ENCODE measurements at places on chromosomes 6 and 20.

DNA sequence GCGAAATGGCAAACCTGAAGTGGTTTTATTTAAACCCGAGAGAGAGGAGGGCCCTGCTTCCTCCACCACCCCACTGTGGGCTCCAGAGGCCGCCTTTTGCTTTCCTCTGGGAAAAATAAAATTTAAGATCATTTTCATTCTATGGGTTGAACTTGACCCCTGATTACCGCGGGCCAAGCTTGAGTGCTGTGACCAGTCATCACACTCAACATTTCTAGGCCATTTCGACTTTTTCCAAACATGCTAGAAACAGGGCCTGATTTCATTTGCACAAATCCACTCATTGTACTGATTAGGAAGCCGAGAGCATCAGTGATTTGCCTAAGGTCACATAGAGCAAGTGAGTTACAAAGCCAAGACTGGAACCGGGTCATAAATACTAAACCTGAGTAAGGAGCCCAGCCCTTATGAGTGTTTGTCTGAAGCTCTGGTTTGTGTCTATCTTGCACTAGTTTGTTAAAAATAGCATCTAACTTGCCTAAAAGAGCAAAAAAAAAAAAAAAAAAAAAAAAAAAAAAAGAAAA is 179.7 kb downstream of the DLL1 start:
- no peak for DNase-seq

GRCh38 chr6:143099647-143100046 is 39.0 kb downstream of the AIG1 start:
- DNase-seq = peak; percentile 83

DNA sequence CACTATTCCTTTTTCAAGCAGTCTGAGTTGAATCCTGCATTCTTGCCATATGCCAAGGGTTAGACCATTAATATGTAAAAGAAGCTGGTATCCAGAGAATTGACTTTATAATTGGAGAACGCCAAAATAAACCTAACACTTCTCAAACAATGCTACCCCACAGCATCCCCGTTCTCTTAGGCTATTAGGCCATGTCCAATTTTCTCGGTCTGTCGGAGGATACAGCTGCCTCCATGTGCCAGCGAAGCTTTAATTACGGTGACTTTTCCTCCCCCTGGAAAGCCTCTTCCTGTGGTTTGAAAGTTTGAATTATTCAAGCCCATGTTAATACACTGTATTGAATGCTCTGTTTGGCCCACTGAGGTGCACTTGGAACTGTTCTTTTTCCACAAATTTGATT is 60.5 kb downstream of the HS3ST5 start:
- DNase-seq = no peak

DNA sequence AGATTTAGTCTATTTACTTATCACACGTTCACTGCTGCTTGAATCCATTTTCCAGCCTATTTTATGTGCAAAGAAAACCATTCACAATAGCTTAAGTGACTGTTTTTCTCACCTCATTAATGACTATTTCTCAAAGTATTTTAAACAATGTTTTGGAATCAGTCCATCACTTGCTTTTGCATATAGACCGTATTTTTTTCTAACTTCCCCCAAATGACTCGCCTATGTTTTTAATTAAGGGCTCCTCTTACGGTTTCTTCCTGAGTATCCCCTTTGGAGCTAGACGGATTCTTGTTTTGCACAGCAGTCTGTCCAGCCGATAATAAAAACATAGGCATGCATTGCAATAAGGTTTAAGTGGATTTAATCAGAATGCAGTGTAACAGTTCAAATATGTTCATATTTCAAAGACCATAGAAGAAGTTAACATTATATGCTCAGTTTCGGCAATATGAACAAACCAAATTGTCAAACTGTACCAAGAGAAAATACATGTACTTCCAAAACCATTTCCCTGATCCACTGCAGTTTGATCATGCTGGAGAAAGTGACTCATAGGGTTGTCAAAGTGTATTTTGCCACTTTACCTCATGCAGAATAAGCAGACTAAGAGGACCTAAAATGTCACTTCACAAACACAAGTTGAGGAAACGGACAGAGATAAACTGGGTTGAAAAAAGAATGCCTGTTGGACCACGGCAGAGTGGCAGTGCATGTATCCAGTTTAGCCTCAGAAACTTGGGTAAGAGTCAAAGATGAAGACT is 66.4 kb downstream of the HMGN3 start:
- DNase-seq = no peak

DNA sequence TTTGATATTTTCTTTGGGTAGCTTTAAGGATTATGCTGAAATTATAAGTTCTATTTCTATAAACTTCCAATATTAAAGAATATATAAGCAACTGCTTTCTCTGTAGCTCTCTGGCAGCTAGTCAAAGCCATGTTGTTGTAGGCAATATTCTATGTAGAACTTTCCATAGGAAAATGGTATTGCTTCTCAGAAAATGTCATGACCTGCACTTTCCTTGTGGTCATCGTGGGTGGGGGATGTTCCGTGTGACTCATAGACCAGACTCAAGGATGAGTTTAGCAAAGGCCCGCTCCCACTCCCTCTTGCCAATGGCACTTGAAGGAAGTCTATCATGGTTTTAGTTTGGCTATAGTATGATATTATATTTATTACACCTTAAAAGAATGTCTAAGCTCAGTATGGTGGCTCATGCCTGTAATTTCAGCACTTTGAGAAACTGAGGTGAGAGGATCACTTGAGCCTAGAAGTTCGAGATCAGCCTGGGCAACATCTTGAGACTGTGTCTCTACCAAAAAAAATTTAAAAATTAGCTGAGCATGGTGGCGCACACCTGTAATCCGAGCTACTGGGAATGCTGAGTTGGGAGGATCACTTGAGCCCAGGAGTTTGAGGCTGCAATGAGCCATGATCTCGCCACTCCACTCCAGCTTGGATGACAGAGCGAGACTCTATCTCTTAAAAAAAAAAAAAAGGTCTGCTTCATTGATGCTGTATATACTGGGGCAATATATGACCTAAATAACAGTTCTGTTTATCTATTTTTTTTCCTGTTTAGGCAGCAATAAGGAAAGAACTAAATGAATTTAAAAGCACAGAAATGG is 36.6 kb upstream of the LTV1 start:
- no peak for DNase-seq

- DNase-seq = no peak
Observed at GRCh38 chr20:39268491-39268951, 306.4 kb downstream of the DHX35 start.

GRCh38 chr6:114364301-114364700 is 21.5 kb upstream of the HS3ST5 start:
- DNase-seq = no peak

- DNase-seq = no peak
Observed at GRCh38 chr20:33914919-33915318, 78.8 kb upstream of the RALY start.

Data from NCI-H1105 treated with DMSO at 0.1 percent for 48 hours (cell line).